Stimulated activated CD8-positive, alpha-beta memory T cell treated with anti-CD3 and anti-CD28 coated beads, Interleukin-7, amount 100 ng/mL, for 24 hours (primary cell): ENCODE measurements at places on chromosomes 7 and 10.

GRCh38 chr7:36017111-36017510 is 135.9 kb upstream of the EEPD1 start:
- no peak for DNase-seq

DNA sequence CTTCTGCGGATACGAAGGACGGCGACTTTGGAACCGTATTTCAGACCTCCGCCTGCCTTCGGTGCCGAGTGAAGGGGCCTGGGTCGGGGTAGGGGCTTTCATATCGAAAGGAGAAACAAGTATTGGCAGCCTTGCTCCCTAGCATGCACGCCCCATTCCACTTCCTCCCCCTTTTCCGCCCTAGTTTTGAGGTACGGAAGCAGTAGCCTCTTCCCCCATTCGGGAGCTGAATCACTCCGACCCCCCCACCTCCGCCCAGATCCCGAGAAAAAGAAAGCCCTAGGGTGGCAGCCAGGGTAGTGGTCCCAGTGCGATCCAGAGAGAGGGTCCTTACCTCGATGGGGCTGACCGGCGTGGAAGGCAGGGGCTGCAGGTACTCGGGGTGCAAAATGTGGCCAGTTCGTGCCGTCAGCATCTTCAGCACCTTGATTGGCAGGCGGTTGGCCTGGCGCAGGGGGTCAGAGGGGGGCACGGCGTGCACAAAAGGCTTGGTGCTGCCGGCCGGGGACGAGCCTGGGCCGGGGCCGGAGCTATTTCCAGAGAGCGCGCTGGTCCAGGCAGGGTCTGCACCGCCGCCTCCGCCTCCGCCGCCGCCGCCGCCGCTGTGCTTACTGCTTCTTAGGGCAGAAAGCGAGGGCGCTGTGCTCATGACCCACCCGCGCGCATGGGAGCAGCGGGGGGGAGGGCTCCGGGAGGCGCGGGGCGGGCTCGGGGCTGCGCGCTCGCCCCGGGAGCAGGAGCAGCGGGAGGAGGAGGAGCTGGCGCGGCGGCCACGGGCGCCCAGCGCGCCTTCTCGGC is 594 bp downstream of the ZNF503 start:
- DNase-seq = no peak

DNA sequence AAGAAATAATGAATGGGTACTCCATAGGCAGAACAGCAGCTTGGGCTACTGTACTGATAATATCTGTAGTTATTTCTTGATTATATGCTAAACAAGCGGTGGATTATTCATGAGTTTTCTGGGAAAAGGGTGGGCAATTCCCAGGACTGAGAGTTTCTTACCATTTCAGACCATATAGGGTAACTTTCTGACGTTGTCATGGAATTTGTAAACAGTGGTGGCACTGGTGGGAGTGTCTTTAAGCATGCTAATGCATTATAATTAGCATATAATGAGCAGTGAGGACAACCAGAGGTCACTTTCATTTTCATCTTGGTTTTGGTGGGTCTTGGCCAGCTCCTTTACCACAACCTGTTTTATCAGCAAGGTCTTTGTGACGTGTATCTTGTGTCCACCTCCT is 399.7 kb downstream of the CDC14C start:
- no peak for DNase-seq

GRCh38 chr10:71218046-71218650 is 5.8 kb downstream of the UNC5B start:
- DNase-seq = no peak

GRCh38 chr10:51685768-51686167 is 13.6 kb downstream of the CSTF2T start:
- no peak for DNase-seq

DNA sequence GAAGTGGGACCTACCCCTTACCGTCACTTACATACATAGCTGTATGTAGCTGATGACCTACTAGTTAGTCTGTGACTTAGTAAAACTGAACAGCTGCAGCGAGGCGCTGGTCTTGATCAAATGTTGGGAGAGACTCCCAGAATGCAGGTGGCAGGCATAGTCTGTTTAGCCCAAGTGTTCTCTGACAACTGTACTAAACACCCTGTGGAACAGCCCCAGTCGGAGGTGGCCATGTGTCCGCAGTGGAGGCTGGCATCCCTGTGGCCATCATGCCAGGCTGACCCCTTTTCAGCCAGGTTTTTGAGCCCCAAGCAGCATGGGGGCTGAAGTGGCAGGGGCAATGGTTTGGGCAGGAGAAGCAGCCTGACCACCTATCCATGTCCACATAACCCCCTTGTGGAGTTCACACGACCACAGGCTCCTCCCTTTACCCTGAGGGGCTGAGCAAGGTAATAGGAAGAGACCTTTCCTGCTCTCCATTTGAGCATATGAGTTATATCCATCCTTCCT is 7.2 kb downstream of the ADCY1 start:
- no peak for DNase-seq

DNA sequence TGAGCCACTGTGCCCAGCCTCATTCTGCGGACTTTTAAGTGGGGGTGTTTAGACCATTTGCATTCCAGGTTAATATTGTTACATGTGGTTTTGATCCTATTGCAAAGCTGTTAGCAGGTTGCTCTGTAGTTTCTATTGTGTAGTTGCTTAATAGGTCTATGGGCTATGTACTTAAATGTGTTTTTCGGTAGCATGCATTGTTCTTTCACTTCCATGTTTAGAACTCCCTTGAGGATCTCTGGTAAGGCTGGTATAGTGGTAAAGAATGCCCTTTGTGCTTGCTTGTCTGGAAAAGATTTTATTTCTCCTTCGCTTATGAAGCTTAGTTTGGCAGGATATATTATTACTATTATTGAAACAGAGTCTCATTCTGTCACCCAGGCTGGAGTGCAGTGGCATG is 13.4 kb upstream of the LRRD1 start:
- DNase-seq = no peak

DNA sequence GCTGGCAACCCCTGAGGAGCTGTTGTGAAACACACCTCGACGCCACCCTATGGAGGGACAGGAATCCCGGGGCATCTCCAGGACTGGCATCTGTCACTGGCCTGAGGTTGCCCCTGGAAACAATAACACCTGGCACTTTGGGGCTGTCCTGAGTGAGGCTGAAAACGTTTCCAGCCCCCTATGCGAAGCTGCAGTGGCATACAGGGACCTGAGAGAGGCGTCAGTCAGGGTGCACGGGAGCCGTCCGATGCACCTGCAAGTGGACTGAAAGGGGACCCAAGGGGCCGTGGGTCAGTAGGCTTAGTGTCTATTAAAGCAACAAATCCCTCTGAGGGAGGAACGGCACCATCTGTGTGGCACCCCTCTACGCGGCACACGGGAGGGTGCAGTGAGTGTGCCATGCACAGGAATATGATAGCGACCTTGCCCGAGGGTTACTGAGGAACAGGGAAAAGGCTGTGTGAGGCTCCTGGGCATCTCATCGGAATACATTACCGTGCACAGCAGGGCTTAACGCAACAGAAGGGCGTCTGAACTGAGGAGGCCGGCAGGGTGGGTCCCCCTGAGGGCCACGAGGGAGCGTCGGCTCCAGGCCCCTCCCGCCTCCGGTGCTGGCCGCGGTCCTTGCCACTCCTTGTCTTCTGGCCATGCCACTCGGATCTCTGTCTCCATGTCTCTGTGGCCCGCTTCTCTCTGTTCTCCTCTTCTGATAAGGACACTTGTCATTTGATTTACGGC is 50.4 kb downstream of the FOXL3 start:
- DNase-seq = no peak

DNA sequence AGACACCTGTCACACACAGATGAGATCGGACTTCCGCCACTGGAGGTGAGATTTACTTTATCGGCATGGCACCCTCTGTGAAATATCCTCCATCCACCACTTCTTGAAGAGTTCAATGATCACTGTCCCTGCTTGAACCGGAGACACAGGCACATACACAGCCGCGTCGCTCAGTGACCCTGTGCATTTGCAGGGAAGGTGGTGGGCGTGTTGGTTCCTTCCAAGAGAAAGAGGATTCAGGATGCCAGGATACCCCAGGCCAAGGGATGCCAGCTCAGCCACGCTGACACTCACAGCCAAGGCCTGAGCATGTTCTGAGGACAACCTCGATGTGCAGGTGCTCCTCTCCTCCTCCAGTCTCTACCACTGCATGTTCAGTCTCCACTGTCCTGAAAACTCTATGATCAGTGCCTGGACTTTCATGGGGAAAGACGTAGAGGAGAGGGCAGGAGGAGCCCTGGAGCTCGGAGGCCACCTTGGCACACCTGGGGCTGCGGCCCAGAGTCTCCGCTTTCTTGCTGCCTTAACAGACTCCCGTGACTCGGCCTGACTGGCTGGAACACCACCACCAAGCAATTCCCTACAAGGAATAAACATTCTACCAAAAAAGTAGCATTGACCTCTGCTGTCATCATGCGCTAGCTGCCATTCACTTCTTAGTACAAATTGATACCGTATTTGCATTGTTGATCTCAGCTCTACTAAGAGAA is 115.2 kb downstream of the TCERG1L start:
- DNase-seq = no peak
